ENCODE measurements at places on chromosomes 6 and 20.

DNA sequence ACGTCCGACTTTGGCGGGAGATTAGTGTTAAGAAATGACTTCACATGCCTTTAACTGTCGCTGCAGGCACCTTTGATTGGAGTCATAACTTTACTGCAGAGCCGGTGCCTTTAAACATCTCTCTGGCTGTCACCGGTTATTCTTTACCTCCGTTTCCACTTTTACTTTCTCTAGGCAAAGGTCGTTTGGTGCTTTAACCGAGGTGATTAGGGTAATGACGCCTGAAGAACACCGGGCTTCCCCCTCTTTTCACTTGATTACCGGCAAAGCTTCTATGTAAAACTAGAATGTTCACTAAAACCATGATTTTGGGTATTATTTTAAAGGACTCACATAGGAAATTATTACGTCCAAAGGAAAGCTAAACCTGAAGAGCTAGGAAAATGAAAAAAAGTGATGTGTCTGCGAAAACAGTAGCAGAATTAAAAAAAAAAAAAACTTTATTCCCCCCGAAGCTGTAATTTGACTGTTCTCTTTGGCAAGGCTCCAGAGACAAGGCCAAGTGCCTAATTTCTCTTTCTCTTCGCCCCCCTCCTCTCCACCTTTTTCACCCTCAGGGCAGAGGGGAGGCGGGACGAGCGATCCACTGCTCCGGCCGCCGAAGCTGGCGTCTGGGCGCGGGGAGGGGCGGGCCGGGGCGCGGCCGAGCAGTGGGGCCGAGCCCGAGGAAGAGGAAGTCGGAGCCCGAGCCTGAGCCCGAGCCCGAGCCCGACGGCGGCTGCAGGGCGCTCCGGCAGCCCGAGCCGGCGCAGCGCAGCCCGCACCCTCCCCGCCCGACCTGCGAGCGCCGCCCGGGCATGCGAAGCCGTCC, at the start of gene PLEKHG1:
Gene PLEKHG1 (plus strand): TSS at position 687 of the 811 bp plus-strand sequence. CDS start 133,797 bp downstream, outside the sequence.
- peak; percentile 78 for DNase-seq

DNA sequence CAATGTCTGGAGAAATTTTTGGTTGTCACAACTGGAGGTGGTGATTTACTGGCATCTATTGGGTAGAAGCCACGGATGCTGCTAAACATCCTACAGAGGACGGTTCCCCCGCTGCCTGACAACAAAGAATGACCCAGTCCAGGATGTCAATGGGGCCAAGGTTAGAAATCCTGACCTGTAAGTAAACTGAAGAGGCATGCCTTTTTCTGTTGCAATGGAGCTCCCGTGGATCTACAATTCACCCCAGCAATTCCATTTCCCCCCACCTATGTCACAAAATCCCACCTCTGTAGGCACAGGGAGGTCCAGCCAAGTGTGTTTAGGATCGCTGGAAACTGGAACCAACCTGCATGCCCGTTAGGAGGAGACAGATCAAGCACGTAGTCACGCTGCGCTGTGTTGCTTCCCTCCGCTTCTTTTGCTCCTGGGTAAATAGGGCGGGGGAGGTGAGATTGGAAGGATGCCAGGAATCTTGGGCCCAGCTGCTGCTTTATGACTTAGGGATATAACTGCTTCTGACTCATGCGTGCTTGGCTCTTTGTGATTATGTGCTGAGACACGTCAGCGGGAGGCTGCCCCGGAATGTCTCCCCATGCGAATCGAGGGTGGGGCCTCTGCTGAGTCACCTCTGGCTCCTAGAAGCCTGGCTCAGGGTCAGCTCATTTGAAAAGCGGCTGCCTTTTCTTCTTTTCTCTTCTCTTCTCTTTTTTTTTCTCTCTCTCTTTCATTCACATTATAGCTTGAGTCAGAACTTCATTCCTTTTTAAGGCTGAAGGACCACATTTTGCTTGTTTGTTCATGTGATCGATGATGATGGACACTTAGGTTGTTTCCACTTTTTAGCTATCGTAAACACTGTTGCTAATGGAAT, 12.4 kb upstream of the PEDS1 start:
- peak; percentile 90 for DNase-seq

GRCh38 chr20:63738687-63739129, 868 bp upstream of the SLC2A4RG start:
- DNase-seq = peak; percentile 39

GRCh38 chr6:90885611-90886056, 298.8 kb upstream of the MAP3K7 start:
- no peak for DNase-seq

DNA sequence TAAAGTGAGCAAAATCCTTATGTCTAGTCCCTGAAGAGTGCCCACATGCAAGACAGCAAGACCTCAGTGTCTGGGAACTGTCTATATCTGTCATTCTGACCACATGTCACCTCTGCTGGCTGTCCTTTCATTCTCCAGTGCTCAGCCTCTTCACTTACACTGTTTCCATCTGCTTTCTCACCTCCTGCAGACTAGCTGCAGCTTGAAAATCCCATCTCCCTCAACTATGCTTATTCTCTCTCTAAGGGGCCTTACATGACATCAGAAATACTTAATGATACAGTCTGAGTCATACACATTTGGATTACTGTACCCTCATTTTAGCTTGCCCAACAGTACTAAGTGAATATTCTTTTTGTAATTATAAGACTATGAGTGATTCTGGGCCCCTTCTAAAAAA, 587.8 kb downstream of the EPM2A start:
- DNase-seq = no peak

- DNase-seq = no peak
Observed at GRCh38 chr6:7823552-7823951, 87.0 kb downstream of the TXNDC5 start.

DNA sequence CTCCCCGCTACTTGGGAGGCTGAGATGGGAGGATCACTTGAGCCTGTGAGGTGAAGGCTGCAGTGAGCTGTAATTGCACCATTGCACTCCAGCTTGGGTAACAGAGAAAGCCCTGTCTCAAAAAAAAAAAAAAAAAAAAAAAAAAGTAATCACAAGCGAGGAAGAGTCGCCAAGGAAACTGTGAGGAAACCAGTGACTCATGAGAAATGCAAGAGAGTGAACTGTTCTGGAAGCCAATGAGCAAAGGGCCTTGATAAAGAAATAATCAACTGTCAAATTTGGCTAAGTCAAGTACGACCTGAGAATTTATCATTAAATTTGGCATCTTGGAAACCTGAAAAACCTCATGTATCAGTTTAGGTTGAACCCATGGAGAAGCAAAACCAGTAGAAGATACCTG, 16.1 kb upstream of the LAMP5 start:
- no peak for DNase-seq

GRCh38 chr6:64889144-64889543, 817.9 kb downstream of the EYS start:
- no peak for DNase-seq

DNA sequence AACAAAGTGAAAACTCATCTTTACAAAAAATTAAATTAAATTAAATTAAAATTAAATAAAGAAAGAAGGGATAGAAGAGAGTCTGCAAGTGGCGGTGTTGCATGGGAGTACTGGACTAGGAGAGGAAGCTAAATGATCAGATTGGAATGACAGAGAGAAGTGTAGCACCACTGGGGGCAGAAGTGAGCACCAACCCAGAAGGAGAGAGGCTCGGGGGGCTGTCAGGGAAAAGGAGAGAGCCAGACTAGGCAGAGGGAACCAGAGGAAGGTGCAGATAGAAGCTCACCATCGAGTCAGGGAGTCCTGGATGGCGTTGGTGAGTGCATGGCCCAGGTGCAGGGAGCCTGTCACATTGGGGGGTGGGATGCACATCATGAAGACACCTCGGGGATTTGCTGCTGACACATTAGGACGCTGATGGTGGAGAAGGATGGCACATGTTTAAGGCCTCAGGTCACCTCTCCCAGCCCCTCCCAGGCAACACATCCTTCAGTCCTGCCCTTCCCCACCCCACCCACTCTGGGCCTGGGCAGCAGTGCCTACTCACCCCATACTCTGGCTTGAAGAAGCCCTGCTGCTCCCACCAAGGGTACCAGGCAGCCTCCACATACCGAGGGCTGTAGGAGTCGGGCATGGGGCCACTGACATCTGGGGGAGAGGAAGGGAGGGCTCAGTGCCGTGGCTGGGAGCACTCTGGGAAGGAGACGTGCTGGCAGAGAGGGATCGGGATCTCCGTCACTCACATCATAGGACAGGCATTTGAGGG, 4.0 kb downstream of the VARS1 start:
- DNase-seq = no peak

- DNase-seq = no peak
Observed at GRCh38 chr20:17932396-17932795, 36.2 kb downstream of the SNX5 start.

DNA sequence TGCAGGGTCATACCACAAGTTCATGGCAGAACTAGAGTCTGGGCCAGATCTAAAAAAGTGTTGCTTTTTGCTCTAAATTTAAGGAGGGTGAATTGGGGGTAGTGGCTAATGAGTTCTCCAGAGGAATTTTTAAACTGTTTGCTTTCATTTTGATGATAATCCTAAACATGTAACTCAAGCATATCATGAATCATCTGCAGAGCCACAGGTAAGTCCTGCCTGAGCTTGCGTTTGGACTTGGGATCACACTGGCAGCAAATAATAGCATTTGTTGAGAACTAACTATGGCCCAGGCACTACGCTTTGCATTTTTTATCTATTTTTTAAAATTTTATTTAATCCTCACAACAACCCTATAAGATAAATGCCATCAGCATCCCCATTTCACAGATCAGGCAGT, 27.4 kb downstream of the FAM110A start:
- no peak for DNase-seq

DNA sequence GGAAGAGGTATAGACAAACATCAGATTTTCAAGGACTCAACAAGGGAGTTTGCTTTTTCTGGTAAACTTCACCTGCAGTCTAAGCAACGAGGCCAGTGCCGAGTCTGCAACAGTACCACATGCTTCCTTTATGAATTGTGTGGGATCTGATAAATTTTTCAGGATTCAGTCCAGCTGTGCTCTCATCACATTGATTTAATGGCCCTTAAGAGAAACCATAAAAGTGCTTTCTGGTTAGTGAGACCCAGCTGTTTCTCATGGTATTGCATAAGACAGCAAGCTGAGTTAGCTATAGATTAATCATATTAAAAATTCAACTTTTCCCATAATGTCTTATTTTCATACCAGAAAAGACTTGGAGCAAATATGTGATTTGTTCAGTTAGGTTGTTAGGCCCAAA, 291.4 kb downstream of the CENPW start:
- no peak for DNase-seq

- no peak for DNase-seq
Observed at GRCh38 chr20:43752051-43752360, 25.2 kb upstream of the GTSF1L start.

DNA sequence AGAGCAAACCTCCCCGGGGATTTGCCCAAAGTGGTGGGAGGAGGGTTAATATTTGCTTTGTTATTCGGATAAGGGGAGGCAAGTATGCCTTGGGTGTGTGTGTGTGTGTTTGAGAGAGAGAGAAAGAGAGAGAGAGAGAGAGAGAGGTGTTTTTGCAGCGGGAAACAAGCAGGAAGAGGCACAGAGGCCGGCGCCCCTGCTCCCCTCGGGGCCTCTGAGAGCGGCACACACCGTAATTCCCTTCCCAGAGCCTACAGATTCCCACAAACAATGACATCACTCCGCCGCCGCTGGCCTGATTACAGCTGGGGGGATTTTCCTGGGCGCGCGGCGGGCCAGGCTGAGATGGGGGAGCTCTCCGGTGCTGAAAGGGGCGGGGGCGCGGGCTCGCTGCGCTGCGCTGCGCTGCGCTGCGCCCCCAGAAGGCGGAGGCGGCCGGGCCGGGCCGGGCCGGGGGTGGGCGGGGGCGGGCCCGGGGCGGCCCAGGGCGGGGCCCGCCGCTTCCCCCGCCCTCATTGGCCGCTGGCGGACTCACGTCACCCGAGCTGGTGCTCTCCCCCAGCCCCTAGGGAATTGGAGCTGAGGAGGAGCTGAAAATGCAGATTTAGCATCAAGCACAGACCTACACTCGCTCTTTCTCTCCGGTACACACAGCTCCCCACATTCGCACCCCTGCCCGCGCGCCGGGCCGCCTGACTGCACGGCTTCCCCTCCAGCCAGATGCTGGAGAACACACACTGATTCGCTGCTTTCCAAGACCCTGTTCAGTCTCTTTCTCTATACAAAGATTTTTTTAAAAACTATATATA, at the start of gene PCSK2:
Gene PCSK2 (plus strand): TSS at position 631 of the 809 bp plus-strand sequence. CDS start 266 bp downstream, outside the sequence.
- no peak for DNase-seq

GRCh38 chr20:33291830-33292355, 8.9 kb downstream of the BPIFB1 start:
- peak; percentile 39 for DNase-seq

DNA sequence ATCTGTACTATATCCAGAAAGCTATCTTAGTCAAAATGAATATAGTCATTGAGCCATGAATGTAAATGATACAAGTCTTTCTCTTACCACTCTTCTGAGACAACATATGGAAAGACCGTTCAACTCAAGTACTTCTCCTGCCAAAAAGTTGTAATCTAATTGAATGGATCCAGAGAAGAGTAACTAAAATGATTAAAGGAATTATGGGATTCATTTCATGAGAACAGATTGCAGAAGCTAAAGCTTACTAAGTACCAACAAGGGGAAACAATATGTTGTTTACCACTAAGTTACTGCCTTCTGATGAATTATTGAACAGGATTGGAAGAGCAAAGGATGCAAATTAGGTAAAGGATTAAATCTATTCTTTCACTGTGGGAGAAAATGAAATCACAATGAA, 2.0 kb upstream of the LGSN start:
- DNase-seq = no peak

DNA sequence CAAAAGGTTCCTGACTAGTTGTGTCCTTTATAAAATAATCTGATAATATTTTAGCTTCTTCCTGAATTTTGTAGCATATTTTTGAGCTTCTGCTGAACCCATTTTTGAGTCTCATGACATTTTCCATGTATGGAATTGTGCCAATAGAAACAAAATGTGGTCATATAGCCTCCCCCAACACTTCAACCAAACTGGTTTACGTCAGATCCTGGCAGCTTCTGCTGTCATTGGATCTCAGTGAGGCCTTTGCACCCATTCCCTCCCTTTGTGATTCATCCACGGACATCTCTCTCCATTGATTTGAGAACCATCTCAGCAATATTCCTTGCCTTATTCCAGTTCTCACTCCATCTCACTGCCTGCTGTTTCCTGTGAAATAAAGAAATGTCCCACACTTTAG, 166.0 kb upstream of the PROKR2 start:
- no peak for DNase-seq

DNA sequence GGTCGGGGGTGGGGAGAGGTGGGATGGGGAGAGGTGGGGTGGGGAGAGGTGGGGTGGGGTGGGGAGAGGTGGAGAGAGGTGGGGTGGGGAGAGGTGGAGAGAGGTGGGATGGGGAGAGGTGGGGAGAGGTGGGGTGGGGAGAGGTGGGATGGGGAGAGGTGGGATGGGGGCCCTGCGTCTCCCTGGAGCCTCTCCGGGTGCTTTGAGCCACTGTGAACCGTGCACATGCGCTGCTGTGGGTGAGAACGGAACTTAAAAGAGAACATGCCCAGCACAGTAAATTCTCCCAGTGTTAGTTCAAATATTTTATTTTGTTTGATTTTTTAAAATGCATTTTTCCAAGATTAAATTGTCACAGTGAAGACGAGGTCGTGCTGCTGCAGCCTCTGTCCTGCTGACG, 16.7 kb downstream of the SS18L1 start:
- no peak for DNase-seq

DNA sequence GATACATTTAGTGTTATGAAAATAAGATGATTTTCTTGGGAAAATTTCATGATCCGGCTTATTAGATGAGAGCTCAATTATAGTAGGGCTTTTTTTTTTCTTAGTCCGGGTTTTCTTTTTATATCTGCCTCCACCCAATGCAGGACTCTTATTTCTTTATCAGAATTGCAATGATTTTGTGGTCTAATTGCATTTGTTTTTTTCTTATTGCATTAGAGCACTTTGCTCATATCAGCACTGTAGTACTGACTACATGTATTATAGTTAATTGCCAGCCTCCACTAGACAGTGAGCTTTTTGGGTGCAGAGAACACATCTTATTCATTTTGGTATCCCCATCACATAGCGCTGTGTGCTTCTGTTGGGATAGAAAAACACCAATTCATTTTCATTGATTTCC, 50.0 kb downstream of the FBXO5 start:
- DNase-seq = no peak
